ENCODE measurements at places on chromosomes 5 and 9. TPM values are rescaled to one million over a fixed set of nuclear protein-coding genes. Genes with fewer than 3 reads are reported as not detected.

Gene PCDHGB5
- total RNA-seq = 8.0 TPM

Gene DBH
- under 0.01 TPM for total RNA-seq

Gene PCDHGA9
- 4.2 TPM for total RNA-seq

Gene LTC4S
- total RNA-seq = 1.5 TPM

Gene NMUR2
- total RNA-seq = 0.10 TPM

Gene PCDHGA11
- 6.1 TPM for total RNA-seq

Gene GRIN1
- 0.89 TPM for total RNA-seq

Gene ZFR
- total RNA-seq = 66.1 TPM

Gene GCNT4
- 2.4 TPM for total RNA-seq

Gene SMIM33
- not detected for total RNA-seq

Gene LVRN
- total RNA-seq = 18.4 TPM

Gene GPRIN1
- total RNA-seq = 4.8 TPM

Gene CAAP1
- 16.7 TPM for total RNA-seq

Gene TPM2
- total RNA-seq = 517 TPM

Gene ARL10
- 12.3 TPM for total RNA-seq

Gene GABBR2
- total RNA-seq = 0.39 TPM

Gene IFNA21
- not detected for total RNA-seq

Gene TNPO1
- 88.0 TPM for total RNA-seq

Gene OR1L4
- total RNA-seq = not detected

Gene CARTPT
- total RNA-seq = not detected

Gene CTNND2
- total RNA-seq = 1.4 TPM

Gene LCN1
- not detected for total RNA-seq

Measured in skin of body (tissue), 3 donors.